ENCODE measurements at places on chromosomes 5 and 9. TPM values are rescaled to one million over a fixed set of nuclear protein-coding genes. Genes with fewer than 3 reads are reported as not detected.
A peak's percentile ranks its signal among the peaks of the same experiment; 100 is the strongest.

- no peak for DNase-seq
- H3K27me3 ChIP-seq = no peaks in the 10 kb centered on the region
- no peak overlapping the region for H3K27ac ChIP-seq
Observed at GRCh38 chr9:108087781-108088180, 598.2 kb upstream of the KLF4 start.

DNA sequence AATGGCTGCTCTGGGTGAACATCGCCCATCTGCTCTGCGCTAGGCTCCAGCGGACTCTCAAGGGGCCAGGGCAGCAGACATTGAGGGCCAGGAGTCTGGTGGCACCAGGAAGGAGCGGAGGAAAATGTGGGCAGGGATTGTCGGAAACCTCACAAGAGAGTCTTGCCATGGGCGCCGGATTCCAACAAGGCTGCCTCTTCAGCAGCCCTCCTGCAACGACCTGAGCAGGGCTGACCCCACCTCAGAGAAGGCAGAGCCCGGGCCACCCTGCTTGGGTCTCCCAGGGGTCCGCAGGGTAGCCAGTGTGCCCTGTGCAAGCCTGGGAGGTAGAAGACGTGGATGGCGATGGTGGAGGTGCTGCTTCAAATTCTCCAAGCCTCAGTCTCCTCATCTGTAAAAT lies 11.4 kb upstream of the UNC5A start:
- DNase-seq = no peak
- no peaks in the 10 kb centered on the region for H3K36me3 ChIP-seq
- peaks cover 17% of the 10 kb centered on the region for H3K27me3 ChIP-seq
- H3K4me1 ChIP-seq = peaks cover 6% of the 10 kb centered on the region
- no peak overlapping the region for H3K4me3 ChIP-seq

DNA sequence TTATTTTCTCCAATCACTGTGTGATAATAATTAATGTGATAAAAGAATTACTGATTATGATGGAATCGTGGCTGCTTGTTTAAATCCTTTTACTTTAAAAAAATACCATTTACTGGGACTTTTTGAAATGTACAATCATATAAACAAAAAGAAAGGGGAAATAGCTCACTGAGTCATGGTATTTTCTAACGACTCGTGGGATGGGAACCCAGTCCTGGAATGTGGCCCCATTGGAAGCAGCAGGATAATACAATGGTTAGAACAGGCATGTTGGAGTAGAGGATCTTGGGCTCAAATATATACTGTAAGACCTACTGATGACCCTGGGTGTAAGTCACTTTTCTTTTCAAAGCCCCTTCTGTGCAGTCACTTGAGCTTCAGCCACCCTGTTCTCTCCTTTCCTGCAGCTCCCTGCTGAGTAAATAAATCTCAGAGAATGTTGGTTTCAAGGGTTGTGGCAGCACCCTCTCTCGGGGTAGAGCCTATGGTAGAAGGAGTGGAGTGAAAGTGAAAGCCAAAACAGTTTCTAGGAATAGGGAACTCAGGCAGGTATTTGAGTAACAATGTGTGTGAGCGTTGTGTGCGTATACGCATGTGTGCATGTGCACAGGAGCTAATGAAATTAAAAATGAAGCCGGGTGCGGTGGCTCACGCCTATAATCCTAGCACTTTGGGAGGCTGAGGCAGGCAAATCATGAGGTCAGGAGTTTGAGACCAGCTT lies 40.8 kb upstream of the LARP1 start:
- H3K4me1 ChIP-seq = peaks cover 28% of the 10 kb centered on the region
- no peaks in the 10 kb centered on the region for H3K27me3 ChIP-seq
- peak overlapping the region; percentile 46 for H3K27ac ChIP-seq
- H3K4me3 ChIP-seq = no peak overlapping the region
- H3K36me3 ChIP-seq = no peaks in the 10 kb centered on the region

DNA sequence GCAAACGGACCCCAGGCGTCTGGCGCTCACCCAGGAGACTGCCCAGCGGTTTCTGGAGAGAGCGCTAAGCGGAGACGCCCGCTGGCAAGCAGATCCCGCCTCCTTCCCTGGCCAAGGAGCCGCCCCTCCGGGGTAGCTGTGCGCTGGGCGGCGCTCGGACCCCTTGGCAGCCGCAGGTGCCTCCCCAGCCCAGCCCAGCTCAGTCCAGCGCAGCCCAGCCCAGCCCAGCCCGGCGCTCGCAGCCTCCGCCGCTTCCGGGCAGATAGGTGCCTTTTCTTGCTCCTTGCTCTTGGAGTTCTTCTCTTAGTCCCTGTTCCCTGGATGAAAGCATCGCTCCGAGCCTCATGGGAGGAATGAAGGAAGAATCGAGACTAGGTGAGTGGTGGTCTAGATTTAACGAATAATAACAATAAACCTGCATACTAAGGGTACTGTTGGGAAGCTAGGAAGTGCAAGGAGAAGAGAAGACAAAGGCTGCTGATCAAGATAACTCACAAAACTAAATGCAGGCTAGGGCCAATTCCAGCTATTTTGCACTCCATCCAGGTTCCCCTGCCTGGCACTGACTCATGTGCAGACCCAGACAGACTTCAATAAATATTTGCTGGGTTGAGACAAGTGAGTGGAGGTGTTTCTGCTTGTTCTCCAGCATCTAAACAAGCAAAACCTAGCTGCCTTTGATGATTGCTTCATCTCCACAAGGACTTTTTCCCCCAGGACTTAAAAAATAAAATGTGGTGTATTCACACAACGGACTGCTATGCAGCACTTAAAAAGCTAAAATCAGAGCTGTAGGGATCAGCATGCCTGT lies at the start of gene STK32A:
Gene STK32A, plus strand, starts transcription at position 202 of the 811 bp plus-strand sequence. CDS start 4,609 bp downstream, outside the sequence.
- H3K27ac ChIP-seq = no peak within 1 kb of the TSS
- H3K4me3 ChIP-seq = no peak within 1 kb of the TSS
- DNase-seq = no peak

- H3K4me1 ChIP-seq = no peaks in the 10 kb centered on the region
- H3K27ac ChIP-seq = 0 out of 2 replicates have a peak overlapping the region, but pooled peaks have one; percentile 9
- no peaks in the 10 kb centered on the region for H3K27me3 ChIP-seq
- no peak overlapping the region for H3K4me3 ChIP-seq
Observed at GRCh38 chr5:66010476-66010875, 84.1 kb downstream of the ERBIN start.

- H3K27ac ChIP-seq = no peak overlapping the region
- H3K4me3 ChIP-seq = no peak overlapping the region
- DNase-seq = no peak
- no peaks in the 10 kb centered on the region for H3K36me3 ChIP-seq
Observed at GRCh38 chr5:103834216-103834615, 271.6 kb upstream of the NUDT12 start.

Gene IL5
- total RNA-seq = not detected

Gene WNK2
- total RNA-seq = 44.6 TPM

Gene IDNK
- total RNA-seq = 1.7 TPM

Gene SFXN1
- total RNA-seq = 61.4 TPM
